NCI-H1092 (cell line): ENCODE measurements at places on chromosomes 12 and 14.

DNA sequence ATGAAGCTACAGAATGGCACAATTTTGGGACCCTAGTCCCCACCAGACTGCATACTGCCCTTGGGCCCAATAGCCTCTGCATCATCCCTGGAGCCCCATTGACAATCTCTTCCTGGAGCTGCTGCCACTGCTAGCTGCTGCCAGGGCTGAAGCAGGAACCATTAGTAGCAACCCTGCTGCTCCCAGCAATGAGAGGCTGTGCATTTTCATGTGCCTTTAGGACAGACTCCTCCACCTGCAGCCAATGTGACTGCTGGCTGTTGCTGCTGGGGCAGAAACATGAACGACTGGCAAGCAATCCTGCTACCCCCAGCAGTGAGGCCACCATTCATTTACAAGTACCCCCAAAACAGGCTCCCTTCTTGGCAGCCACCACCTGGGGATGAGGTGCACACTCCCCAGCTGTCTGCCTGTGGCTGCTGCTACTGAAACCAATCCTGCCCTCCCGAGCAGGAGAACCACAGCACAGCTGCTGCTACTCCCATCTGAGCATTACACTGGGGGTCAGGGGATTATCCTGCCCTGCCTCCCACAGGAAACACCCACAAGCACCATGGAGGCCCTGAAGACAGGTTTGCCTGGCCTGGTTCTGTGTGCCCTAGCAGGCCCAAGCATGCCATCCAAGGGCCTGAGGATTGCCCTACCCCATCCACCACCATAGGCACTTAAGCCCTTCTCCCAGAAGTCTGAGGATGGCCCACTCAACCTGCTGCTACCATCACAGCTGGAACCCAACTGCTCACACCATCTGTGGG, 181.0 kb downstream of the MYRFL start:
- no peak for DNase-seq

- no peak for DNase-seq
These were observed 65.4 kb downstream of the TAOK3 start for GRCh38 chr12:118307069-118307954.

DNA sequence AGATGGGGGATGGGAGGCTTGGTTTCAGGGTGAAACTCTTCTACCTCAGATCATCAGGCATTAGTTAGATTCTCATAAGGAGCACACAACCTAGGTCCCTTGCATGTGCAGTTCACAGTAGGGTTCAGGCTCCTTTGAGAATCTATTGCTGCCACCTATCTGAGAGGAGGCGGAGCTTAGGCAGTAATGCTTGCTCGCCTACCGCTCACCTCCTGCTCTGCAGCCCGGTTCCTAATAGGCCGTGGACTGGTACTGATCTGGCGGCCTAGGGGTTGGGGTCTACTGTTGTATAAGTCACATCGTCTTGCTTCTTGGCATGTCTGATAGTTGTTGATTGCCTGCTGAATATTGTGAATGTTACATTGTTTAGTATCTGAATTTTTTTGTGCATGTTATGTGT, 12.2 kb downstream of the SCYL2 start:
- no peak for DNase-seq

GRCh38 chr14:88209273-88209672, 113.8 kb downstream of the KCNK10 start:
- DNase-seq: no peak

GRCh38 chr14:71891970-71892369, 40.3 kb upstream of the RGS6 start:
- DNase-seq: no peak

DNA sequence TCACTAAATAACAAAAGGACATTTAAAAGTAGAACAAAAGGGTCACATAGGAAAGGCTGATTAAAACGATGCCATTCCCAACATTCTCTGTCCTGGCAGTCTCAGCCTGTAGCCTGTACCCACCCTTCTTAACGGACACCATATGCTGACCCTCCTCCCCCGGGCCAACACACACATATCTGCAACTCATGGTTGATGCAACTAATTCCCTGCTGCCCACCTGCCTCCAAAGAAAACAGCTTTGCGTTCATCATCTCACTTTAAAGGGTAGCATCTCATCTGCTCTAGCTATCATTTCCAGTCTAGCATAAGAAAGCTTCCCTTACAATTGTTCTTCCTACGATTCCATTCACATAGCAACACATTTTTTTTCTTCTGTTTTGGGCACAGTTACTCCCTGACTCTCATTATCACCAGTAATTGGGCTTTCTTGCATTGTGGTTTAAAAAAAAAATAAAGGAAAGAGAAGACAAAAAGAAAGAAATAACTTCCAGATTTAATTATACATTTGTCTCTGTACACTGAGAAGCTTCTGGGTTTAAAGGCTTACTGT, 92.9 kb downstream of the KCNC2 start:
- DNase-seq: no peak

GRCh38 chr14:61215222-61216020, 65.7 kb downstream of the TMEM30B start:
- no peak for DNase-seq

DNA sequence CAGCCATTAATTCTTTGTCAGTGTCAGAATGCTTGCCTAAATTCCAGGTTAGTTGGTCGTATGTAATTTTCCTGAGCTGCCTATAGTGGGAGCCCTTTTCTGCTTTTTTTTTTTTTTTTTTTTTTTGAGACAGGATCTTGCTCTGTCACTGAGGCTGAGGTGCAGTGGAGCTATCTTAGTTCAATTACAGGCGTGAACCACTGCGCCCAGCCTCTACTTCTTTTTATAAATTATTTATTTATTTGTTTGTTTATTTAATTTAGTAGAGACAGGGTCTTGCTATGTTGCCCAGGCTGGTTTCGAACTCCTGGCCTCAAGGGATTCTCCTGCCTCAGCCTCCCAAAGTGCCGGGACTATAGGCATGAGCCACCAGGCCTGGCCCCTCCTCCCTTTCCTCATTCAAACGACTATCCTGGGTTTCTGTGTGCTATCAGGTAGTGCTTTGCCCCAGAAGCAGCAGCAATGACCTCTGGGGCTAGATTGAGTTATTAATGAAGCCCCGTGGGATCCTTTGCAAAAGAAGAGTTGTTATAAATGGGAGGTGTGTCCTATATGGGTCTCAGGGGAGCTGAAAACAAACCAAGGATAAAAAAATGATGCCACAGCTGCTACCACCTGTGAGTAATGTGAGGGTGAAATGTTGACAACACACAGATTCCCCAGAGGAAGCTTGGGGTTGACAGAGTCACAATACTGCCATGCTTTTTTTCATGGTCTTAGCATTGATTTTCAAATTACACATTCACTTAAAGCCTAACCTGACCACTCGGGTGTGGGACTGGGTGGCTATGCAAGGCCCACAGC, 34.6 kb upstream of the NFKBIA start:
- no peak for DNase-seq

DNA sequence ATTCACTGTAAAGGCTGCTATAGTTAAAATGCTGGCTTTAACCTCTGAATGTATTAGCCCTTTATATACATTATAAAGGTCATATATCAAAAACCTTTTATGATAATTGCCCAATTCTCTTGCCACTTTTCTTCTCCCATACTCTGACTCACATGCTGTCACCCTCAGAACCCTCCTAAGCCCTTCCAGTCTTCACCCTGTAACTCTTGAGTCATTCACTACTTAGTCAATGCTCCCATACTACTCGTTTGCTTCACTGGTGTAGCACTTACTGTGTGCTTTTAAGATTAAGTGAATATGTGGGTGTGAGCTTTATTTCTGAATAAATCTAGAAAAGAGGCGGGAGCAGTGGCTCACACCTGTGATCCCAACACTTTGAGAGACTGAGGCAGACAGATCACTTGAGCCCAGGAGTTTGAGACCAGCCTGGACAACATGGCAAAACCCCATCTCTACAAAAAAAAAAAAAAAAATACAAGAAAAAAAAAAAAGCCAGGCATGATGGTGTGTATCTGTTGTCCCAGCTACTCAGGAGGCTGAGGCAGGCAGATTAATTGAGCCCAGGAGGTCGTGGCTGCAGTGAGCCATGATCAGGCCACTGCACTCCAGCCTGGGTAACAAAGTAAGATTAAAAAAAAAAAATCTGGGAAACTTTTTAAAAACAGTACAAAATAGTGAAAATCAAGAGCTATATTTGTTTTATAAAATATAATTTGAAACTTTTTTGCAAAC, 37.6 kb downstream of the SPATA7 start:
- no peak for DNase-seq

- DNase-seq: no peak
These were observed 732 bp downstream of the SLC25A29 start for GRCh38 chr14:100305324-100306100.

- DNase-seq: no peak
These were observed 447.5 kb downstream of the PCNX1 start for GRCh38 chr14:71354801-71355200.

DNA sequence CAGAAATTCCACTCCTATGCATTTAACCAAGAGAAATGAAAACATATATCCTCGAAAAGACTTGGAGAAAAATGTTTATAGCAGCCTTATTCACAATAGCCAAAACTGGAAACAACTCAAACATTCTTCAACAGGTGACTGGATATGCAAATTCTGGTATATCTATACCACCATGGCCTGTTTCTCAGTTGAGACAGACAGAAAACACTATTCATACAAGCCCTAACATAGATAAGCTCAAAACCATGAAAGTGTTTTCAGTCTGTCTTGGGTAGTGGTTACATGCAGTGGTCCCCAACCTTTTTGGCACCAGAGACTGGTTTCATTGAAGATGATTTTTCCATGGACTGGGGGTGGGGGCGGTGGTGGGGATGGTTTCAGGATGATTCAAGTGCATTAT, 83.8 kb downstream of the SRGAP1 start:
- DNase-seq: no peak

DNA sequence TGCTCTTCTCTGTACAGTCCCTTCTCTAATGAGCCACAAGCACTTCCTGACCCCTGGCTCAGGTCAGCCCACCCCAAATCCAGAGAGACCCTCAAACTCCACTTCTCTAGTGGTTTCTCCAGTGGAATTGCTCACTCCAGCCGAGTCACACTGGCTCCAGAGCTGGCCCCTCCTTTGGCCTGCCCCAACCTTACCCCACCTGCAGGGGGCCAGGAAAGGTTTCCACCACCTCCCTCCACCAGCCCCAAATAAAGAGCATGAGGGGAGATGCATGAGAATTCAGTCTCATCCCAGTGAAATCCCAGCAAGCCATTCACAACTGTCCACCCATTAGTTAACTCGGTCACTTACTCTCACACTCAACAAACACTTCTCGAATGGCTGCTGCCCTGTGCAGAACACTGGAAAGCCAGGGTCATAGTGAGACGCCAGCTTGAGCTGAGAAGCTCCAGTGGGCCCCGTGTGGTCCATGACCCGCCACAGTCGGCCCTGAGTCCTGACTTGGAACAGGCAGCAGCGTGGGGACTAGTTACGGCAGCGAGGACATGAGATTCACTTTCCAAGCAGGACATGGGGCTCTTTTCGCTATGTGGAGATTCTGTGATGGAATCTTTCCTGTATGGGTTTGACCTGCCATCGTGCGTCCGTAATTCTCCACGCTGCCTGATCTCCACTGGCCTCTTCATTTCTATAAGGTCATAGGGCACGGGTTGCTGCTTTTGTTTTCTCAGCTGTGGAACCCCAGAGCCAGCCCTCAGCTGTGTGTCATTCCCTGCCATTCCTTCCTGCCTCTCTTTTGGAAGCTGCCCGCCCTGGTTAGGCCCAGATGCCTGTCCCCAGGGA, 44.2 kb downstream of the SLC6A12 start:
- DNase-seq: no peak

- no peak for DNase-seq
These were observed 58.4 kb upstream of the DIO3 start for GRCh38 chr14:101502761-101503392.

GRCh38 chr12:64636856-64637255, 26.6 kb downstream of the RASSF3 start:
- no peak for DNase-seq

DNA sequence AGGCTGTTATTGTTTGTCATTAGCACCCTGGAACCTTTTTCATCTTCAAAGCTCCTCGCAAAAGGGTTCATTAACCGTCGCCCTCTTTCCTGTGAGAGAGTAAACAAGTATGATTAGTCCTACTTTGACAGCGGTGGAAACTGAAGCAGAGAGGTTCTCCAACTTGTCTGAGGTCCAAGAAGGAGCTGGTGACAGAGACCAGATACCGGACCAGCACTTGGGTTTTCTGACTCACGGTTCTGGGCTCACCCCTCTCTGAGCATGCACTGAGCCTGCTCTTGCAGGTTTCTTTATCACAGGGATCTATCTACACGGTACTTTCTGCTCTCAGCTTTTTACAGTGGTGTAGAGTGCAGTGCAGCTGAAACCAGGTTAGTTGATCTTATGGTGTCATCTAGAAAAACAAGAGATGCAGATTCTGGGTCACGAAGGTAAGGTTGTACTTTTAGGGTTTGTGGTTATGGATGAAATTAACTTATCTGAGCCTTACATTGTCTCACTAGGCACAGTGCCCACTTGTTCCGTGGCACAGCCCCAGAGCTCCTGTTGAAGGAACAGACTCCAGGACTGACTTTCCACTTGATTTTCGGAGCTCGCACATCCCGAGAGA, 62.1 kb downstream of the PPP2R5C start:
- DNase-seq: no peak

- DNase-seq: no peak
These were observed 22.3 kb upstream of the HECTD1 start for GRCh38 chr14:31229638-31230572.

- DNase-seq: no peak
These were observed 10.2 kb upstream of the PLA2G1B start for GRCh38 chr12:120337730-120338129.

DNA sequence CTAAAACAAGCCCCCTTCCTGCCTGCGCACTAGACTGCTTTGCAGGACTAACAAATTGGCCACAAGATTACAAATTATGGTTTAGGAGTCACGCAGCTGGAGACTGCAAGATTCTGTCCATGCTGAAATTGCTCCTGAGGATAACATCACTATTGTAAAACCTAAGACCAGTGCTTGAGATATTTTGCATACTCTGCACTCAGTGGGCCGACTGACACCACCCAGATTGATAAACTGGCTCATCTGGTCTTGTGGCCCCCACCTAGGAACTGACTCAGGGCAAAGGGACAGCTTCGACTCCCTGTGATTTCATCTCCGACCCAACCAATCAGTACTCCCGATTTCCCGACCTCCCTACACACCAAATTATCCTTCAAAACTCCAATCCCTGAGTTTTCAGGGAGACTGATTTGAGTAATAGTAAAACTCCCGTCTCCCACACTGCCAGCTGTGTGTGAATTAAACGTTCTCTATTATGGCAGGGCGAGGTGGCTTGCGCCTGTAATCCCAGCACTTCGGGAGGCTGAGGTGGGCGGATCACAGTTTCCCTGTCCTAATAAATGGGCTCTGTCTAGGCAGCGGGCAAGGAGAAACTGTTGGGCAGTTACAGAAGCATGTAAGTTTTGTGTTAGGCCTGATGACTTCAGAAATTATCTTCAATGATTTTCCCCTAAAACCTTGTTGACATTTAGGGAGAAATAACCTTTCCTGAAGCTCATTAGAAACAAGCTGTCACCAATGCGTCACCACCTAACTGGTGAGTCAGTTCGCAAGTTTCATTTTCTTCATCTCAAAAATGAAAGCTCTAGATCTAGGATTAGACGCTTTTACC, 5.3 kb upstream of the UBC start:
- DNase-seq: no peak

GRCh38 chr12:6058481-6059161, 65.8 kb downstream of the VWF start:
- DNase-seq: no peak

GRCh38 chr14:32043624-32044023, 33.5 kb upstream of the ARHGAP5 start:
- DNase-seq: no peak

GRCh38 chr12:49032679-49033447, 14.3 kb upstream of the PRKAG1 start:
- DNase-seq: no peak

- DNase-seq: no peak
These were observed 41.9 kb downstream of the PSMA6 start for GRCh38 chr14:35333797-35334743.

GRCh38 chr14:102504328-102504999, 5.1 kb downstream of the ANKRD9 start:
- no peak for DNase-seq
